ENCODE measurements at places on chromosomes 11 and 22.

- no peak for DNase-seq
Observed at GRCh38 chr11:76236092-76236999, 30.0 kb upstream of the WNT11 start.

- DNase-seq, result no peak
Observed at GRCh38 chr11:21460082-21460481, 732.8 kb upstream of the ANO5 start.

GRCh38 chr11:74679513-74679865 is 51.7 kb downstream of the CHRDL2 start:
- no peak for DNase-seq

- peak; percentile 57 for DNase-seq
Observed at GRCh38 chr22:41833369-41834004, 582 bp downstream of the SREBF2 start.

DNA sequence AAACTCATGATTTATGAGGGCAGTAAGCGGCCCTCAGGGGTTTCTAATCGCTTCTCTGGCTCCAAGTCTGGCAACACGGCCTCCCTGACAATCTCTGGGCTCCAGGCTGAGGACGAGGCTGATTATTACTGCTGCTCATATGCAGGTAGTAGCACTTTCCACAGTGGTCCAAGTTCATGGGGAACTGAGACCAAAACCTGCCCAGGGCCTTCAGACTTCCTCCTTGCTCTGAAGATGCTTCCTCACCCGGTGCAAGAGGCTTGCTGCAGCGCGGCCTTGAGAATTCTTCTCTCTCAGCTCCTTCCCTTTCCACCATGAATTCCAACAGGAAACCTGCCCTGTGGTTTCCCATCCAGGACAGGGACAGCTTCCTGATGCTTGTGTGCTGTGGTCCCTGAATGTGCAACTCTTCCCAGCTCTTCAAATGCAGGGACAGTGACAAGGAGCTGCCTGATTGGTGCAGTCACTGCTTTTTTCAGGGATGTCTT is 53.9 kb downstream of the GGTLC2 start:
- DNase-seq, result no peak

DNA sequence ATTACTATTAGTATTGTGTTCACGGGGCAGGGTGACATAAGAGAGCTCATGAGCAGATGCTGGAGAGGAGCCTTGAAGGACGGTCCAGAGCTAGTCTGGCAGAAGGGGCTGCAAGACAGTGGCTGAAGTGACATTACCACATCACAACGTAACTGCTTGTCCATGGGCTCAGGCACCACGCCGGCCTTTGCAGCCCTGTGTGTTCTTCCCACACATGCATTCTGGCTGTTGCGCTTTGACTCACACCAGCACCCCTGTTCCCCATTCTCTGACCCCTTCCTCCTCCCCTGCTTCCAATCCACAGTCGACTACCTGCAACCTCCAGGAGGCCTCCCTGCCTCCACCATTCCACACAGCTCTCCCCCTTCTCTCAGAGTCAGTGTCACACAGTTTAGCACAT is 103.3 kb downstream of the ME3 start:
- no peak for DNase-seq

GRCh38 chr22:24521791-24522245 is 26.7 kb downstream of the UPB1 start:
- no peak for DNase-seq

GRCh38 chr11:76114238-76114637 is 92.1 kb downstream of the WNT11 start:
- no peak for DNase-seq

GRCh38 chr11:102553835-102554282 is 23.3 kb upstream of the MMP7 start:
- DNase-seq, result no peak

DNA sequence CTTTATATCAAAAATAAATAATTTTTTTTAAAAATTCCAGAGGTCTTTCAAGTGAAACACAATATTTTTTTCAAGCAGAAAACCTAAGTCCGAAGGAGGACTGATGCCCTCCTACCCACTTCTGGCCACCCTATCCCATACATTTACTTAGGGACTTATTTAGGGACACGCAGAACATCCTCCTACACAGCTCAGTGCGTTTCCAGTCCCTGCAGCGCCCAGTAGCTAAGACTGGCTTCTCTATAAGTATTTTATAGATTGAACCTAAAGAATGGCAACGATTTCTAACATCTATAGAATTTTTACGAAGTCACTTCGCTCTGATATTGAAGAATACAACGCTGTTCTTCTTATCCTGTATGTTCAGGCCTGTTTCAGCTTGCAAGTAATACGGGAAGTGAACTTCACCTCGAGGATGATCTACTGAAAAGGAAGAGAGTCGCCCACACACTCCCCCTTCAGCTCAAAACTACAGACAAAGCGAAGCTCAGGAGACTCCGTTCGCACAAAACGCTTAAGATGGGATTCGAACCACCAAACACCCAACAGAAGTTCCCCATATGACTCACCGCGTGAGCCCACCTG is 328 bp downstream of the CHEK2 start:
- DNase-seq, result no peak

DNA sequence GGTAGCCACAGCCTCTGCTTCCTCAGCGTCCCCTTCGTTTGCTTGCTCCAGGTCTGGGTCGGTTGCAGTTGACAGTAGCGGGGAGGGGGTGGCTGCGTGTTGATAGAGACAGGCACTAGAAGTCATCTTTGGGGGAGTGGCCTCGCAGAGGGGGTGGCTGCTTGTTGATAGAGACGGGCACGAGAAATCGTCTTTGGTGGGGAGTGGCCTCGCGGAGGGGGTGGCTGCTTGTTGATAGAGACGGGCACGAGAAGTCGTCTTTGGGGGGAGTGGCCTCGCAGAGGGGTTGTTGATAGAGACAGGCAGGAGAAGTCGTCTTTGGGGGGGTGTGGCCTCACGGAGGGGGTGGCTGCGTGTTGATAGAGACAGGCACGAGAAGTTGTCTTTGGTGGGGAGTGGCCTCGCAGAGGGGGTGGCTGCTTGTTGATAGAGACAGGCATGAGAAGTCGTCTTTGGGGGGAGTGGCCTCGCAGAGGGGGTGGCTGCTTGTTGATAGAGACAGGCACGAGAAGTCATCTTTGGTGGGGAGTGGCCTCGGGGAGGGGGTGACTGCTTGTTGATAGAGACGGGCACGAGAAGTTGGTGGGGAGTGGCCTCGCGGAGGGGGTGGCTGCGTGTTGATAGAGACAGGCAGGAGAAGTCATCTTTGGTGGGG is 328.3 kb downstream of the TBC1D22A start:
- DNase-seq, result peak; percentile 19

GRCh38 chr22:39477542-39477941 is 20.7 kb downstream of the MGAT3 start:
- no peak for DNase-seq

DNA sequence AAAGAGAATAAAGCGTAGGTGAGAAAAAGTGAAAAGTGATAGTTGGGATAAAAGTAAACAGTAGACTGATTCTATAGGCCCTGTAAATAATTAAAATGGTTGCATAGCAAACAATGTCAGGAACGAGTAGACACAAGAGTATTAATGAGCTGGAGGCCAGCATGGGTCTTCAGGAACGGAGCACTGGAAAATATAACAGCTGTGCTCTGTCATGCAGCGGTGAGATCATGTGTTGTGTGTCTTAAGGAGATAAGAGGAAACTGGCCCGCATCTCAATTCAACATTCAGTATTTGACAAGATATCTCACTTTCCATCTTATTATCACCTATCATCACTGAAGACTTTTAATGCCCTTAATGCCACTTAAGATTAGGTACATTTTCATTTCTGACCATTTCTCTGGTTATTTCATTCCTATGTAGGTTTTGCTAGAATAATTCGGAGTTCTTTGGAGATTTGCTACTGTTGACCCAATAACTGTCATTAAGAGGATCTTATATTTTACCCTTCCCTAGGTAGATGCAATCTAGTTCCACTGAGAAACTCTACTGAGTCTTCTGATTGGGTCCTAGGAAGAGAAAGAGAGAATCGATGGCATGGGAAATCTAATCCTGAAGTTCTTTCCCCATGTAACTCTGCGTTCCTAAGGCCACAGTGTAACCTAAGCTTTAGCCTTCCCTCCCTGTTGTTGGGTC is 35.5 kb upstream of the VWA5A start:
- DNase-seq, result no peak

DNA sequence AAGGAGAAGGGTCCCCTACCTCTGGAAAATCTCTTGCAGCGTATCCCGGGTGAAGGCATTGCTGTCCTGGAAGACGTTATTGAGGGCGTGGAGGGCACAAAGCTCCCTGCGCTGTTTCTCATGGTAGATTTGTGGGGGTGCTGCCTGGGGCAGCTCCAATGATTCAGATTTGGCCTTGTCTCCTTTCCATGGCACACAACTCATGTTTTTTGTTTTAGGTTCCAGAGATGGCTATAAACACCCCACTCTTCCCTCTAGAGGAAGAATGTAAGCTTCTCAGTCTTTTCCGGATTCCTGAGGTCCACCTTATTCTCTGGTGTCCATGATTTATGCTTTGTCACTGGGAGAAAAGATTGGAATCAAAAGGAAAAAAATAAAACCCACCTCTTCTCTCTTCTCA is 959 bp downstream of the JOSD1 start:
- no peak for DNase-seq

DNA sequence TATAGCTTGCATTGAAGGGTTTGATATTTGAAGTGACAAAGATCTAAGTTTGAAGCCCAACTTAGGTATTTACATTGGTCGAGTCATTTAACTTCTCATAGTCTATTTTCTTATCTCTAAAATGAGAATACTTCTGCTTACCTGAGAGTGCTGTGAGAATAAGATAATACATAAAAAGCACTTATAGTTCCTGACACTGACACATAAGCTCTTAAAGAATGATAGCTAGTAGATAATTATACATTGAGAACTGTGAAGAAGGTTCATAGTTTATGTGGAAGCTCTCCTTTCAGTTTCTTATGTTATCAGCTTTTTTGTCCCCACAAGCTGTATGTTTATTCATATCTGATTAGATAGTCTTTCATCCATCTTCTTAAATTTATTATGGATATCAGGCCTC is 4.8 kb downstream of the PPME1 start:
- no peak for DNase-seq

DNA sequence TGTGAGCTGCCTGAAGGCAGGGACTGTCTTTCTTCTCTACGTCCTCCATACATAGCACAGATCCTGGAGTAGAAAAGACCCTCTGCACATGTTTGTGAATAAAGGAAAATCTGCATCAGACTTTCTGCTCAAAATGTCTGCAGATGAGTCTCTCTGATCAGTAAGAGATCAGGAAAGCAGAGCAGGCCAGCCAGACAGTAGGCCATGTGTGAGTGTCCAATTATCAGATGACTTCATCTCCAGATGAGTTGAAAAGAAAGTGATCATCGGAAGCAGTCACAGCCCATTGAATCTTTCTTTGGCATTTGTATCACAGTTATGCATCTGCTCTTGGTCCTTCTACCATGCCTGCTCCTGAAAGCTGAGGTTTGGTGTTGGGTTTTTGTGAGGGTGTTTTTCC is 298.7 kb upstream of the NCAM1 start:
- no peak for DNase-seq

DNA sequence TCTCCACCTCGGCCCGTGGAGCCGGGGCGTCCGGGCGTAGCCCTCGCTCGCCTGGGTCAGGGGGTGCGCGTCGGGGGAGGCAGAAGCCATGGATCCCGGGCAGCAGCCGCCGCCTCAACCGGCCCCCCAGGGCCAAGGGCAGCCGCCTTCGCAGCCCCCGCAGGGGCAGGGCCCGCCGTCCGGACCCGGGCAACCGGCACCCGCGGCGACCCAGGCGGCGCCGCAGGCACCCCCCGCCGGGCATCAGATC is 439 bp downstream of the YAP1 start:
- DNase-seq, result no peak

- no peak for DNase-seq
Observed at GRCh38 chr11:2205214-2205720, 33.7 kb upstream of the TH start.

GRCh38 chr11:14981507-14981906 is 9.4 kb upstream of the CALCA start:
- DNase-seq, result no peak

GRCh38 chr11:131449036-131450019 is 78.9 kb downstream of the NTM start:
- no peak for DNase-seq

DNA sequence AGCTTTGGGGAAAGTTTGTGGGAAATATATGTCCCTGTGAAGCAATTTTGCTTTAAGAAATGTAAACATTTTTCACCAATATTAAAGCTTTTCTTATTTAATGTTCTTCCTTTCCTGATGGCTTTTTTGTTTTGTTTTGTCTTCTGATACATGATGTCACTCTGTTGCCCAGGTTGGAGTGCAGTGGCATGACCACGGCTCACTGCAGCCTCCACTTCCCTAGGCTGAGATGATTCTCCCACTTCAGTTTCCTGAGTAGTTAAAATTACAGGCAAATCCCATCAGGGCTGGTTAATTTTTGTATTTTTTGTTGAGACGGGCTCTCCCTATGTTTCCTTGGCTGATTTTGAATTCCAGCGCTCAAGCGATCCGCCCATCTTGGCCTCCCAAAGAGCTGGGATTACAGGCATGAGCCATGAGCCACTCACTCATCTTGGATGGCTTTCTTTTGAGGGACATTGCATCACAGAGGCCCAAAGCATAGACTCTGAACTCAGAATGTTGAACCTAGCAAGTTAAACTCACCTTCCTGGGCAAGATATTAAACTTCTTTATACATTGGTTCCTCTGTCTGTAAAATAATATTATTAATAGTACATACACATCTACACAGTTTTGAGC is 651 bp upstream of the CARD16 start:
- DNase-seq, result no peak

DNA sequence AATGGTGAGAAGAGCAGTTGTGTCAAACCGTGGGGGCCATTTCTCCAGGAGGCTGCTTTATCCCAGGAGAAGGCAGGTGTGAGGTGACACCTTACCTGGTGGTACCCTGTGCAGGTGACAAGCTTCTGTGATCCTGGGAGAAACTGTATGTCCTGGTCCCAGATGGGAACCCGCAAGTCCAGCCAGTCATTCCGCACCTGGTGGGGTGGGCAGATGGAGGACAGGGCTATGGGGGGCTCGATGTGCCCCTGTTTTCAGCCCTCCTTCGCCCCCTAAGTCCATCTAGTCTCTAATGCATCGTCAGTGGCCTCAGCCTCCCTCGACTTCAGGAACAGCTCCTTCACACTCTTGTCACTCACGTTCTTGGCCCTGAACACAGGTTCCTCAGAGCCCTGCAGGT is 2.7 kb upstream of the TEX54 start:
- no peak for DNase-seq

DNA sequence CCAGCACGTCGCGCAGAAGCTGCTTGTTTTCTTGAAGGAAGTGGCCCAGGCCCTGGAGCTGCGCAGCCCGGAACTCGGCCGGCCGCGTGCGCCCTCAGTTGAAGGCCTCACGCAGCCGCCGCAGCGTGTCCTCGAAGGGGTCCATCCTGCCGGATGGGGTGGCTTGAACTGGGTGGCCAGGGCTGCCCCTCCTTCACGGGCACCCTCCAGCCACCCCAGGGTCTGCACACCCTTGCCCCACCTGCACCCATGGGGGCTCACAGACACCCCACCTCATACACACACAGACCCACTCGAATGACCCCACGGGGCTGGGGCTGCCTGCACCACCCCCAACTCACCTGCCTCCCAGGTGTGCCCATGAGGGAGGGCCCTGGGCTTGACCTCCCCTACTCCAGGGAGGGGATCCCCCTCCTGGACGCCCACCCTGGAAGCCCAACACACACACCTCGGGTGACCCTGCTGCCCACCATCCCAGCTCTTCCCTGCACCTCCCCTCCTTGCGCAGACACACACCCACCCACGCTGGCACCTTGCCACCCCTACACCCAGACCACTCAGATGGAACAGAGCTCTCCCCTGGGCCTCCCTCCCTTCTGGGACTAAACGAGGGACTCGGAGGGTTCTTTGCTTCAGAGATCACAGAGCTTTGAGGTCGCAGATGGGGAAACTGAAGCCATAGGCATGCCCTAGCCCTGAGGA is 6.8 kb downstream of the ALDH3B2 start:
- no peak for DNase-seq

- no peak for DNase-seq
Observed at GRCh38 chr11:117177534-117178209, 871 bp upstream of the SIDT2 start.

All from hindlimb muscle (tissue), 1 donor.